PC-3 (cell line): ENCODE measurements at places on chromosomes 5 and 9. TPM values are rescaled to one million over a fixed set of nuclear protein-coding genes. Genes with fewer than 3 reads are reported as not detected.

Gene PTBP3
- 23.2 and 25.0 TPM in 2 replicates for total RNA-seq

Gene REEP2
- total RNA-seq: 2.4 and 2.5 TPM in 2 replicates

Gene RASA1
- total RNA-seq: 37.3 and 40.1 TPM in 2 replicates

Gene MARCHF11
- not detected in 2 replicates for total RNA-seq

Gene ADGRD2
- total RNA-seq: not detected in 2 replicates

Gene SLC36A2
- not detected in 2 replicates for total RNA-seq

Gene ITK
- 0.58 and 0.69 TPM in 2 replicates for total RNA-seq

Gene FYB1
- 0.81 and 1.1 TPM in 2 replicates for total RNA-seq

Gene PRDM12
- not detected in 2 replicates for total RNA-seq

Gene BRD3
- 4.4 and 5.5 TPM in 2 replicates for total RNA-seq

Gene PCDHA11
- total RNA-seq: 0.33 TPM in 1 of 2 replicates, not detected in the other

Gene IGIP
- 1.3 and 2.1 TPM in 2 replicates for total RNA-seq

Gene AJM1
- 1.4 and 2.6 TPM in 2 replicates for total RNA-seq

Gene TBC1D9B
- total RNA-seq: 44.9 and 67.7 TPM in 2 replicates

Gene GLDC
- total RNA-seq: 5.4 and 8.1 TPM in 2 replicates

Gene ZFP2
- total RNA-seq: 0.07 TPM in 1 of 2 replicates, not detected in the other

DNA sequence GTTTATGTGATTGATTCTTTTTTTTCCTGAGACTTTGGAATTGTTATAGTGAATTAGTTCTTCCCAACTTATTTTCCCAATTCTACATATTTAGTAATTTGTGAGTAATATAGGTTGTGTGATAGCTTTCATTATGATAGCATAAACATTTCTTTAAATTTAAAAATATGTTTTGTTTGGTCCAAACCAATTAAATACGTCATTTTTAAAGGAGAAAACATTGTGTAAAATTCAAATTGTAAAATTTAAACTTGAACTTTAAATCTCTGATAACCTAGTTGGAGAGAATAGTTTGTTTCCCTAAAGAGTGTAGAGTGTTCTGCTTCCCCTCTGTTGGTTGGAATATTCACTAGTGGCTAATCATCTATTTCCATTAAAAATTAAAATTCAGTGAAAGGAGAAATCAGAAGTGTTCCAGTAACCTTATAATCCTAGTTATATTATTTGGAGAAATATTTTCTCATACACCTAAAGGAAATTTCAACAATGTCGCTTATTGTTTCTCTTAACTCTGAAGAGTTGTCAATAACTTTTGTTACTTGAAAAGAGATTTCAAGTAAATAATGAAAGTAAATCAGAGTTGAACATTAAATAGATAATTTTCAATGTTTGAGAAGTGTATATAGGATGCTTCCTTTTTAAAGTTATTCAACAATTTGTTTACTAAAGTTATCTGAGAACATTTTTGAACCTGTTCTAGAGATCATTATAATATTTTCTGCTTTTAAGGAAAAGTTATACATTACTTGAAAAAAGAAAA is 2.9 kb downstream of the NIPBL start:
- no peak for DNase-seq

- no peak for DNase-seq
These were observed 25.7 kb upstream of the OBP2B start for GRCh38 chr9:133234577-133235322.

- DNase-seq: no peak
These were observed 43.8 kb downstream of the SPRY4 start for GRCh38 chr5:142281008-142281367.

- DNase-seq: no peak
These were observed 155.2 kb downstream of the BAAT start for GRCh38 chr9:101229606-101230005.

- DNase-seq: no peak
These were observed 37.2 kb upstream of the SH3PXD2B start for GRCh38 chr5:172491481-172491880.

DNA sequence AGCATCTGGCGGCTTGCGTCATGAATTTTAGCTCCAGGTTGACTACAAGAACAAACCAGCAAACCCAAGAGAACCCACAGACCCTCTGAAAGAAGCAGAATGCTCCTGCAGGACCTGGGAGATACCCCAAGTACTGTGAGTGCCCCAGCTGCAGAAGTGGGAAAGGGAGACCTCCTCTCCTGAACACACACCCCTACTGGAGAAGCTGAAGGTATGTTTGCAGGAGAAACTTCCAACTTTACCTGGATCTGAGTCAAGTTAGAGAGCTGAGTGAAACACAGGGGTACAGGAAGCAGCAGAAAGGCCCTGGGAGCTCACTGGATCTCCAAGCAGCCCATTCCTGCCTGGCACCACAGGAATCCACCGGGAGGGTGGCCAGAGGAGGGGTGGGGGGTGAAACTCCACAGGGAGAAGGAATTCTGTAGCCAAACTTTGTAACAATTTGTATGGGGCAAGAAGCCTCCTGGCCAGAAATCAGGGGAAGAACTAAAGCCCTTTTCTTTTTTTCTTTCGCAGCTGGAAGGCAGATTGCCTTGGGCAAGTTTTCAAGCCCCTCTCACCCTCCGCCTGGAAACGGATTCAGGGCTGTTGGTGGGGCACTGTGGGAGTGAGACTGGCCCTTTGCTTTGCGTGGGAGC is 576.2 kb downstream of the BNC2 start:
- no peak for DNase-seq

GRCh38 chr5:7395432-7395946 is 449 bp upstream of the ADCY2 start:
- no peak for DNase-seq

GRCh38 chr5:168339109-168339771 is 47.8 kb downstream of the WWC1 start:
- peak; percentile 25 for DNase-seq

DNA sequence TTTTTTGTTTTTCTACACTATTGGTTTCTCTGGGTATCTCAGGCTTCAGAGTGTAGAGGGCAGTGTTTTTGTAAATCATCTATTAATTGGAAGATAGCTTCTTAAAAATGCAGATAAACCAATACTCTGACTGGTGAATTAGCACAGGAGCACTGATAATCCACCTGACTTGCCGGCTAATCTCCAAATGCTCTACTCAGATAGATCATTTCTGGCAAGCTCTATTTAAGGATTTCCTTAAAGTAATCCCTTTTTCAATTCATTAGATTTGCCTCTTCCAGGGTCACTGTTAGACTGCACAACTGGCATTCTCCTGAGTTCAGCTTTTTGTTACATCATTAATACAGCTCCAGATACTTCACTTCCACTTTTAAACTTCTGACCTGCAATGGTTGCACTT is 1390.3 kb upstream of the NUDT12 start:
- no peak for DNase-seq

DNA sequence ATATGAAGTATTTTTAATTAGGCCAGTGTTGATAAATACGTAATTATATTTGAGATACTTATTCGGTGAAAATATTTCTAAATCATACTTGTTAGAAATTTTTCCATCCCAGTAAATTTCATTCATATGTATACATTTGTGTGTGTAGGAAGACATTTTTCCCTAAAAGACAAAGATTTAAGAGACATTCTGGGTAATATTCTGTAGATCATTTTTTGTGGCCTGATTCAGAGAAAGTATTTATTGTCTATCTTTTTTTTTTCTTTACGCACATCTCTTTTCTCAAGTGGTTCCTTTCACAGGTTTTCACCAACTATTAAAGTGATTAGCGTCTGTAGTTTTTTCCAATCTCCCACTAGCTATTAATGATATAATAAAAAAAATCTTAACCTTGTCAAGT is 224.1 kb downstream of the MEF2C start:
- DNase-seq: no peak

GRCh38 chr9:136531904-136532798 is 13.7 kb downstream of the NOTCH1 start:
- no peak for DNase-seq

- no peak for DNase-seq
These were observed 28.9 kb upstream of the TLE1 start for GRCh38 chr9:81718244-81718643.

DNA sequence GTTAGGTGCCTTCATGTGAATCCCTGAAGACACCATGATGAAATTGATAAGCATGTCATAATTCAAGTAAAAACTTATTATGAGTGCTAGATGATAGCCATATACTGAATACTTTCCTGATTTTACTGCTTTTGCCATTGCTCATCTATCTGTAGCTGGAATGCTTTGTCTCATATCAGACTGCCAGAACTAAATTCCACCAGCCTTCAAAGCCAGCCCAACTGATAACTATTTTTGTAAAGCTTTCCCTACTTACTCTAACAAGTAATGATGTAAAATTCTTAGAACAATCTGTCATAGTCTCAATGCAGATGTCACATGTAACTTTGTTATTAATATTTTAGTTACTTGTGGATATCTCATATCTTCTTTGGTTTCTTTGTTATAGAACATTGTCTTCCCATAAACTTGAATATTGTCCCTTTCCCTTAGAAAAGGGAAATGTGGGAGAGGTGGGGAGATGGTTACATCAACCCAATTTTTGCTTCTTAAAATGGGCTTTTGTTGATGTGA is 128.3 kb downstream of the ZCCHC7 start:
- DNase-seq: no peak

DNA sequence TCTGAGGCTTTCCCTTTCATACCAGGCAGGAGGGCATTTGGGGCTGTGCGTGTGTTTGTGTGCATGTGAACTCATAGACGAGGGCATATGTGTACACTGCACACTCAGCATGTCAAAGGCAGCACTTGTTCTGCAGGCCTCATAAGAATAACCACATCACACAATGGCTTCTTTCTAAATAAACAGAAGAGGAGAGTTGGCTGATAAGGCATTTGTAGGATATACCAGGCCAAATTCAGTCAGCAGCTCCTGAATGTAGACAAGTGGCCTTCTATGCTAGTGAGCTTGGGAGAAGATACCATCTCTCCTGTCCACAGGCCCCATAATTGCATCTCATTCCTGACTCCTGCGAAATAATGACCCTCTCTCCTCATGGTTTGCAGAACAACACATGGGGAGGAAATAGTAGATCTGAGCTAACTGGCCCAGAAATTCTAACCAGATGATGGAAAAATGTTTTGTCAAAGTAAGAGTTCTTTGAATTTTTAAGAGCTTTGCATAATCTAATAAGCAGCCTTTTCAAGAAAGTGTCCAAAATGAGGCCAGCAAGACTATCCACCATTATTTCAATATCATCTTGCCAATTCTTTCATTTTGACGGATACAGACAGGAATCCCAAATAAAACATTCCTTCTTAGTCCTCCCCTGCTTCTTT is 60.5 kb upstream of the GAS1 start:
- no peak for DNase-seq

- DNase-seq: no peak
These were observed 174.6 kb upstream of the PANK3 start for GRCh38 chr5:168753691-168754254.

DNA sequence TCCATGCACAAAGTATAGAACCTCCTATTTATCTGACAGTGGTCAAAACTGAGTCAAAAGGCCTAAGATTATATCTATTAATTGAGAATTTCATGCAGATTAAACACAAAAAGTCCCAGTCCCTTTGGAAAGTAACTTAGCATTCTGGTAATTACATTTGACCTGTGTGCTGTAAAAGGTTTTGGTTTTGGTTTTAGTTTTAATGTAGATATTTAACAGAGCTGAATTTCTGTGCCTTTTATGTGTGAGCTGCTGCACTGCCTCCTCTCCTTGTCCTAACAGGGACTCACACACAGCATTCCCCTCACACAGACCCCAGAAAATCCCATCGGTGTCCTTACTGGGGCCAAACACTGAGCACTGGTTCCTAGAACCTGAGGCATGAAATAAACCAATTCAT is 31.0 kb upstream of the FSD1L start:
- no peak for DNase-seq
